ENCODE measurements at places on chromosomes 11 and 22. TPM values are rescaled to one million over a fixed set of nuclear protein-coding genes. Genes with fewer than 3 reads are reported as not detected.
A peak's percentile ranks its signal among the peaks of the same experiment; 100 is the strongest.

WNT11 gene
- total RNA-seq, result 4.3 TPM

DNA sequence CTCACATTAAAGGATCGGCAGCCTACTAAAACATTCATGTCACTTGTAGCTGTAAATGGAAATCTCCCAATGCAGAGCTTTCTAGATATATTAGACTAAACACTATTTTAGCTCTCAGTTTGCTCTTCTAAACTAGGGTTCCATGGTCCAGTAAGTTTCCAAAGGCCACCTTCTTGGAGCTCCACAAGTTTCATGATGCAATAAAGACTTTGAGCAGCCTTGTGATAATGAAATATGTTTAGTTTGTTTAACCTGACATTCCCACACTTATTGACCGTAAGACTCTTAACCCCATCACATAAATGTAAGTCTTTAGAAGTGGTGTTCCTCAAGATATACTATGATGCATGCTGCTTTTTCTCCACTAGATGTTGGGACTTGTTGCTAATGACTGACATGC, 87.7 kb downstream of the TRIM44 start:
- no peak for DNase-seq
- no peak overlapping the region for H3K27ac ChIP-seq
- H3K36me3 ChIP-seq, result no peaks in the 10 kb centered on the region
- H3K27me3 ChIP-seq, result no peaks in the 10 kb centered on the region
- no peak overlapping the region for H3K4me3 ChIP-seq

GRCh38 chr11:14107050-14107430, 144.5 kb downstream of the SPON1 start:
- H3K36me3 ChIP-seq, result no peaks in the 10 kb centered on the region
- H3K4me3 ChIP-seq, result no peak overlapping the region
- H3K27me3 ChIP-seq, result no peaks in the 10 kb centered on the region
- no peak for DNase-seq

DNA sequence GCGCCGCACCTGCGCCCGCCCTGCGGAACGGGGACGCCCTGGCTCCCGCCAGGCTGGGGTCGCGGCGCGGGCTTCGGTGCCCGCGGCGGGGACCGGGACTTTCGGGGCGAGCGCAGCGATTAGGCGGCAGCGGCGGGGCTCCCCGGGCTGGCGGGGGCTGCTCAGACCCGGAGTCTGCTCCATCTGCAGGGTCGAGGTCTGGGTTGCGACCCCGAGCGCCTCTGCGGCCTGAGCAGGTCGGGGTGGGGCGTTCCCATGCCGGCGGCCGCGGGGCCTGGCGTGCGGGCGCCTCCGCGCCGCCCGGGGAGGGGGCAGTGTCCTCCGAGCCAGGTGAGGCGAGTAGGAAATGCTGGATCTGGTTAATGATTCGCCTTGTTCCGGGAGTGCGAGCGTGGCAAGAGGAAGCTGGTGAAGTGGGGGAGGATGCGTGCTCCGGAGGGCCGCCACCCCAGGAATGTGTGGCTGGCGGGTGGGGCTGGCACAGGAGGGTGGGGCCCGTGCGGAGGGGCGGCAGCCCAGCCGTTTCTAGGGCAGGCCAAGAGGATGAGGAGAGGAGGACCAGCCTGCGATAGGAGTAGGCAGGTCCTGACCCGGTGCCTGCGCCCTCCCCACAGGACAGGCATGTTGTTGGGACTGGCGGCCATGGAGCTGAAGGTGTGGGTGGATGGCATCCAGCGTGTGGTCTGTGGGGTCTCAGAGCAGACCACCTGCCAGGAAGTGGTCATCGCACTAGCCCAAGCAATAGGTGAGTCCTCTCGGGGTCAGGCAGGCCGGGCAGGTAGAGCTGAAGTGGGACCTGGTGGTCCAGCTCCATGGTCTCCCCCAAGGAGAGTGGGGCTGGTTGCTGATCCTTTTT, 606 bp downstream of the RASSF7 start:
- DNase-seq, result peak; percentile 40
- H3K27ac ChIP-seq, result no peak overlapping the region
- H3K4me3 ChIP-seq, result peak overlapping the region; percentile 69

FKBP2 gene
- 151 TPM for total RNA-seq

CRYAB gene
- total RNA-seq, result 18.4 TPM
